ENCODE measurements at places on chromosomes 13 and 19.

DNA sequence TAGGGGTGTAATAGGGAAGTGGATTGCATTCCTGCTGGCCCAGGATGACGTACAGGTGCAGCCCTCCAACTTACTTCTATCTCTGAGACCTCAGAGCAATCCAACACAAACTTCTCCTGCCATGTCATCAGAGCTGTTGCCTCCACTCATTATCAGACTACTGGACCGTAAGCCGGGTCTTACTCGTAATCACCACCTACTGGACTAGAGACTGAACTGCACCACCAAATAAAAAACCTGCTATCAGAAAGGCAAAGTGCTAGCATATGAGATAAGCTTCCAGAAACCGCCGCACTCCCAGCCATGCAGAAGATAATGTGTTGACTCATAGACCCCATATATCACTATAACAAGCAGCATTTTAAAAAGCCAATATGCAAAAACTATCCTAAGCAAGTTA is 102.0 kb downstream of the SLITRK1 start:
- DNase-seq: no peak

DNA sequence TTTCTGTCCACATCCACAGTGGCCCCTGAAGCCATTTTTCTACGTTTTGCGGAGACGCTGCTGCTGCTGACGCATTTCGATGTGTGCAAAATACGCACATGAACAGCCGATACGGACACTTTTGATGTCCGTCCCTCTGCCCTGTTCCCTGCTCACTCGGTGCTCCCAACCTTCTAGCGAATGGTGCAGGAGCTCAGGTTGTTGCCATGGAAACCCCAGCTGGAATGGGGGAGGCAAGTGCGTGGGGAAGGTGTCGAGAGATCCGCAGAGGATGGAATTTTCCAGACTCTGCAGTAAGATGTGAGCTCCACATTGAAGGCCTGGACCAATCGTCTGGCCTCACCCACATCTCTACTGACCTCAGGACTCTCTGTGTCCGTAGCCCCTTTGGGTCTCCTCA is 109.2 kb upstream of the USP29 start:
- DNase-seq: no peak

GRCh38 chr13:109874484-109875454 is 88.4 kb upstream of the IRS2 start:
- DNase-seq: no peak

DNA sequence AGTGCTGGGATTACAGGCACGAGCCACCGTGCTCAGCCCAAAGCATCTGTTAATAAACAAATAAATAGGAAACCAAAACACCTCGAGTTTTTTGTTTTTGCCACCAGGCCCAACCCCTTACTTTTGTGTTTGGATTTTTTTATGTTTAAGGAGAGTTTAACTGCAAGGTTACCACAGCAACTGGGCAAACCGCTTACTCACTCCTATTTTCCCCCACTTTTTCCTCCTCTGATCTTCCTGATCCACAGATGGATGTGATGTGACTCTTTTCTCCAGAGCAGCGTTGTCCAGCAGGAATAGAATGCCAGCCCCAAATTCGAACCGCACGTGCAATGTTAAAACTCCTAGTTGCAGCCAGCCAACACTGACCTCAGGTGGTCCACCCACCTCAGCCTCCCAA is 2.1 kb upstream of the PNMA8B start:
- no peak for DNase-seq

GRCh38 chr19:4832776-4833175 is 1.3 kb upstream of the TICAM1 start:
- DNase-seq: no peak

- DNase-seq: no peak
Measured at GRCh38 chr13:98888890-98889279, 89.0 kb downstream of the DOCK9 start.

- DNase-seq: no peak
Measured at GRCh38 chr13:52846567-52847321, 1.7 kb downstream of the PCDH8 start.

GRCh38 chr13:34265046-34265679 is 447.2 kb downstream of the RFC3 start:
- DNase-seq: no peak

GRCh38 chr13:90447734-90448101 is 899.8 kb upstream of the MIR17HG start:
- no peak for DNase-seq

DNA sequence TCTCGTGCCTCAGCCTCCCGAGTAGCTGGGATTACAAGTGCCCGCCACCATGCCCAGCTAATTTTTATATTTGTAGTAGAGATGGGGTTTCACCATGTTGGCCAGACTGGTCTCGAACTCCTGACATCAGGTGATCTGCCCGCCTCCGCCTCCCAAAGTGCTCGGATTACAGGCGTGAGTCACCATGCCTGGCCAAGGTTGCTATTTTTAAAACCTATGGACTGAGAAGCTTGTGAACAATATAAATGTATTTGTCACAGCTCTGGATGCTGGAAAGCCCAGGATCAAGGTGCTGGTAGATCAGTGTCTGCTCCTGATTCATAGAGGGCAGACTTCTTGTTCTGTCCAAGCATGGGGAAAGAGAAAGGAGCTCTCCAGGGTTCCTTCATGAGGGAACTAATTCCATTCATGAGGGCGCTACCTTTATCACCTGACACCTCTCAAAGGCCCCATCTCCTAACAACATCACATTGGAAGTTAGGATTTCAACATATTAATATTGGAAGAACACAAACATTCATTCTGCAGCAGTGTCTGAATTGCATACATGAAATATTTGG is 16.1 kb downstream of the CARD8 start:
- DNase-seq: no peak

DNA sequence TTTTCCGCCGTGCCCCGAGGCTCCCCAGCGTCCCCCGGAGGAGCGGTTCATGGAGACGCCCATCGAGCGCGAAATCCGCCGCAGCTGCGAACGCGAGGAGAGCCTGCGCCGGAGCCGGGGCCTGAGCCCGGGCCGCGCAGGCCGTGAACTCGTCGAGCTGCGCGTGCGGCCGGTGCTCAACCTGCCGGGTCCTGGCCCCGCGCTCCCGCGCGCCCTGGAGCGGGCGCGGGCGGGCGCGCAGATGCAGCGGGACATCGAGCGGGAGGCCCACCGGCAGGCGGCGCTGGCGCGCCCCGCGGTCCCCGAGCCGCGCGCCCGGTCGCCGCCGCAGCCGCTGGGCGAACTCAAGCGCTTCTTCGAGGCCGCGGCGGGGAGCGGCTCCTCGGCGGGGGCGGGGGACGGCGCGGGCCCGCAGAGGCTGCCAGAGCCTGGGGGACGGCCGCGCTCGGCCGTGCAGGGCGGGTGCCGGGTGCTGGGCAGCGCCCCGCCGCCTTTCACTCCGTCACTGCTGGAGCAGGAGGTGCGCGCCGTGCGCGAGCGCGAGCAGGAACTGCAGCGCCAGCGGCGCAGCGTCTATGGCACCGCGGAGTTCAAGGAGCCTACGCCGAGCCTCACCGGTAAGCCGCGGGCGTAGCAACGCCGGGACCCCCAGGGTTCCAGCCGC is 807 bp downstream of the MISP3 start:
- DNase-seq: peak; percentile 84

DNA sequence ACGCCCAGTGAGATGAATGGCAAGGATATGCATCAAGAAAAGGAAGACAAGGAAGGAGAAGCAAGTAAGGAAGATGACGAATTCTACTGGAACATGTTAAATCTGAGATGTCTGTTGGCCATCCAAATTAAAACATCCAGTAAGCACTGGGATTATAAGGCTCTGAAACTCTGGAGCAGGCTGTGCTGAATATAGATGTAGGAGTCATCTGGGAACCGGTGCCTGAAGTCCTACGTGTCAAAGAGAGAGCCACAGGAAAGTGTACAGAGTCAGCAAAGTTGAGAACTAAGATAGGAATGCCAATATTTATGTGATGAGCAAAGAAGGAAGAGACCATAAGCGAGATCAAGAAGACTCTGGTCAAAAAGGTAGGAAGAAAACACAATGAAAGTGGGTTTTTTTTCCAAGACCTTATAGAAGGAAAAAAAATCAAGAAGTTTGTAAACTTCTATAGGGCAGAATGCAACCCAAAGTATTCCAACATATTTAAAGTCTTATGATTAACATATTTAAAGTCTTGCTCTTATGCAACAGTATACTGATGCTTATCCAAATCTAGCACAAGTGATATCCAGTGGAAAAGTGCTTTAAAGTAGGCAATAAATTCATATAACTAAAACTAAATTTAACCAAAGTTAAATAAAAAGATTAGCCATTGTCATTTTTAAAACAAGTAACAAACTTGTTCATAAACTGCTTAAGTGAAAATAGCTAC is 51.2 kb upstream of the EEF1AKMT1 start:
- DNase-seq: no peak

DNA sequence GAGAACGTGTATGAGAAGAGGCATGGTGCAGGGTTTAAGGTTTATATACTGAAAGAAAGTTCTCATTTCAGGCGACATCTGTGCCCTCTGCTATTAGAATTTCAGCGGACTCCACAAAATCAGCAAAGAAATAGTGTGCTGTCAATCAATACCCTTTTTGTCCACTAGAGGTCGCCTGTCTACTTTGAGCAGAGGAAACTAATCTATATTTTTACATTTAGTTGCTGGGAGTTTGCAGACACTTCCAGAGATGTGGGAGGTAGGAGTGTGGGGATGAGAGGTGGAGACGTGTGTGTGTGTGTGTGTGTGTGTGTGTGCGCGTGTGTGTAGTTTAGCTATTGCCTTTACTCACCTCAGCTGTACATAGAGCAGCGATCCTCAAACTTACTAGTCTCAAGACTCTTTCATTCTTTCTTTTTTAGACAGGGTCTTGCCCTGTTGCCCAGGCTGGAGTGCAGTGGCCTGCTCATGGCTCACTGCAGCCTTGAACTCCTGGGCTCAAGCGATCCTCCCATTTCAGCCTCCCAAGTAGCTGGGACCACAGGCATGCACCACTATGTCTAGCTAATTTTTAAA is 9.7 kb downstream of the INAFM1 start:
- peak; percentile 70 for DNase-seq

- no peak for DNase-seq
Measured at GRCh38 chr19:2444251-2445002, 12.3 kb downstream of the LMNB2 start.

DNA sequence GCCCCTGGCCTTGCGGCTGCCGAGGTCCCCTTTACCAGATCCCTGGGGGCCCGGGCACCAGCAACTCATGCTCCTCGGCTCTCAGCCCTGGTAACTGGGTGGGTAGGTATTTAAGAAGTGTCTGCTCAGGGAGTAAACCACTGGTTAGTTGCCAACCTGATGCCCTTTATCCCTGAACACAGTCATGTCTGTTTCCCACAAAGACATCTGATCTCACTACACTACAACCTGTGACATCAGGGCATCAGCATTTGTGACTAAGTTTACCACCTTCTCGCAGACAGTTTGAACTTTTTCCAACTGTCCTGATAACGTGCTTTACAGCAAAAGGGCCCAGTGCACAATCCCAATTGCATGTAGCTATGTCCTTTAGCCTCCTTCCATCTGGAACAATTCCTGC is 22.0 kb downstream of the GGACT start:
- no peak for DNase-seq
